HS-27A (cell line): ENCODE measurements at places on chromosomes 4 and X.

DNA sequence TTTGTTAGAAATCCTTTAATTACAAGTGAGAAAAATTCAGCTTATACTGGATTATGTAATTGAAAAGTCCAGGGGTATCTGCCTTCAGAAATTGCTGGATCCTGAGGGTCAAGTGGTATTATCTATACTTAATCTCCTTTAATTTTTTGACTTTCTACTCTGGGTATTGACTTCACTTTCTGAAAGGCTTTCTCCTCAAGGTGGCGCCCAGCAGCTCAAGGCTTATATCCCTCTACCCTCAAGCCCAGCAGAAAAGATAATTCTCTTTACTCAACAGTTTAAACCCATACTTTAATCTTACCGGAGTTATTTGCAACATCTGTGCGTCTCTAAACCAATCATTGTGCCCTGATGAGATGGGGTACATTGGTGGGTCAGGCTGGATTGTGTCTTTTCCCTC, 129.5 kb downstream of the LARP7 start:
- no peak for DNase-seq

- DNase-seq: no peak
These were observed 79.1 kb downstream of the DOCK11 start for GRCh38 chrX:118574666-118575065.

- no peak for DNase-seq
These were observed 1160.3 kb downstream of the FSTL5 start for GRCh38 chr4:161003418-161004057.

DNA sequence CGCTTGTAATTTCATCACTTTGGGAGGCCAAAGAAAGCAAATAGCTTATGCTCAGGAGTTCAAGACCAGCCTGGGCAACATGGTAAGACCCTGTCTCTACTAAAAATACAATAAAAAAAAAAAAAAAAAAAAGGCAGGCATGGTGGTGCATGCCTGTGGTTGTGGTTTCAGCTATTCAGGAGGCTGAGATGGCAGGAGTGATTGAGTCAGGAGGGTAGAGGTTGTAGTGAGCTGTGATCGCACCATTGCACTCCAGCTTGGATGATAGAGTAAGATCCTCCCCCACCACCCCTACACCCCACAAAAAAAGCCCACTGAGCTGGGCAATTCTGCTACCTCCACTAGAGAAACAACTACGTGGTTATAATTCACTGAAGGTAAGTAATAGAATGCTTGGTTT, 118.8 kb upstream of the PCDH18 start:
- DNase-seq: peak; percentile 42

DNA sequence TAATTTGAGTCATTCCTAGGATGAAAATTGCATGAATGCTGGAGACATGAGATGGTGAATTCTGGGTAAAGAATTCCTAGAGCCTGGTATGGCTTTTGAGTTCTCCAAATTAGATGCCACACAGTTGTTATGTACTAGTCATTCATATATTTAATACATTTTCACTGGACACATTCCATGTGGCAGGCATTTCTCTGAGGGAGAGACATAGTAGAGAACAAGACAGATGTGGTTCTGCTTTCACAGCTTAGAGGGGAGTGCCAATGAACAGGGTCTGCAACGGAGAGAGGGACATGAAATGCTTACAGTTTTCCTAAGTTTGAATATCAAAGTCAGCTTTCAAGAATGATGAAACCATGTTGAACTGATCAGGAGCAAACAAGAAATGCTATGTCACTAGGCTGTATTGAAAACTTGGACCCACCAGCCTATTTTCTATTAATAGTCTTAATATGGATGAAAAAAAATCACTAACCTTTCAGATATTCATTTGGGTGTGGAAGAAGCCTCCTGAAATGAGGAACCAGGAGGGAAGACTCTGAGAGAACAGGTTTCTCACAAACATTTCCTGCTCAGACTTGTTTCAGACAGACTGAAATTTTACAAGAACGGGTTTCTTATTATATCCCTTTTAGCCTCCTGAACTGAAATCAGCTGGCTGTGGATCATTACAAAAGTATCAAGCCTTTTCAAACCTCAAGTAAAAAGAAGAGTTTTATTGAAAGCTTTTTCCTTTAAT, 276.0 kb upstream of the TET2 start:
- no peak for DNase-seq

DNA sequence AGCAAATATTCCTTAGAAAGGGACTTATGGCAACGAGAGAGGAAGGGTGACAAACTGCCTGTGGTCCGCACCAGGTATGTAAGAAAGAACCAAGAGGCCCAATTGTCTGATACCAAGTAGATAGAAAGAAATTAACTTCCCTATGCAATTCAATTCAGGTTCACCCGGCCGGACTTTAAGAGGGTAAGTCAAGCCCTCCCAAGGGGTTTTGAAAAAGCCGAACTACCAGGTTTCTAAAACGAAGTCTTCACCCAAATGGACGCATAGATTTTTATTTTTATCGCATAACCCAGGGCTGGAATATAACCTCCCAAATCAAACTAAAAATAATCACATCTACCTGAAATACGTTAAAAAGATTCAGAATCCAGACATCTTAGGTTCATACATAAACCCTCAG, 1.6 kb upstream of the MAB21L2 start:
- no peak for DNase-seq

DNA sequence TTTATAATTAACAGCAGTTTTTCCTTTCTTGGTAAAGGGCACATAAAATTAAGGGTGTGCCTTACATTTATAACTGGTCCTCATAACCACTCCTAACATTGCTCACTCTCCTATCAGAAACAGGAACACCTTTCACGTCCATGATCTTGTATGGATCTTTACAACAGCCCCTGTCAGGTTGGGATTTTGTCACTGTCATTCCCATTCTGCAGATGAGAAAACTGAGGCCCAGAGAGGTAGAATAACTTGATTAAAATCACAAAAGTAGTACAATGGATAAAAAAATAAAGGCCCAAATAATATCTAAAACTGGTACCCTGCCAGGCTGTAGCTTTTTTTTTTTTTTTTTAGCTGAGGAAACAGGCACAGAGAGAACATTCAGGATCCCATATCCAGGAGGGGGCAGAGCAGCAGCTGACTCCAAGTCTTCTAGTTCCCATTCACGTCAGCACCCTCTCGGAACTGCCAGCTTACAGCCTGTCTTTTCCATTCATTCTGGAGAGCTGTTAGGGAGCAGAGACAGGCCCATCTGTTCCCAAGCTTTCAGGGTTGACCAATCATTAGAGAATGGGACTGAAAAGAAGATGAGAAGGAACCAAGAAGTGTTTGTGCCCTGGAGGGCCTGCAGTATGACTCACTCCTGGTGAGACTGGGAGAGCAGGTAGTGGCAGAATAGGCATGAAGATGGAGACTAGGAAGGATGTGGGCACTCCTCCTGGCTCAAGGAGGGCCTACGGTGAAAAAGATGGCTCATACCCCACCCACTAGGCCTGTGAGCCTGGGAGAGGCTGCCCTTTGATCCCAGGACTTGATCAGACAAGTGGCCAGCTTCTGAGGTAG, 7.3 kb downstream of the SUV39H1 start:
- DNase-seq: no peak

DNA sequence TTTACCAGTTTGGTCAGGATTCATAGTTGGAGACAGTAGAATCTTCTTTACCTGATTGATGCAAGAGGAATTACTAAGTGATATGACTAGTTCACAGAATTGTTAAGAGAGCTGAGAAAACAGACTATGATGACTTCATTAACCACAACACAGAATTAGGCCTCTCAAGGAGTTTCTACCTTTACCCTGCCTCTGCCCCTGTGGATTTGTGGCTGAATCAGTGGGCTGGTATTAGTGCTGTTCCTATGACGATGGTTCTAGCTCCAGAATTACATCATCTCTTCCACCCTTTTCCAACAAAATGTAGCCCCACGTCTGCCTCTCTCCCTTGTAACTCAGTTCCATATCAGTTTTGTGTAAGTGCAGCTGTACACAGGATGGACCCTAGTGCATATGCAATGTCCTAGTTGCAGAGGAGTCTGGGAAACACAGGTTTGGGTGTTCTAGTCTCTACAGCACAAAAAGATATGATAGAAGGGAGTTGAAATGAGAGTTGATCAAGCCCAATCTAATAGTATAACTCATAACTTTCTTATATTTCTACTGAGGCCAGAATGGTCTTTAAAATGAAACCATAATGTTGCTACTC, 99.3 kb downstream of the ANXA5 start:
- no peak for DNase-seq
